ENCODE measurements at places on chromosomes 2 and 18.
A peak's percentile ranks its signal among the peaks of the same experiment; 100 is the strongest.

GRCh38 chr2:233433794-233434193, 79.5 kb downstream of the DGKD start:
- DNase-seq = no peak

GRCh38 chr2:180679693-180680092, 300.7 kb upstream of the UBE2E3 start:
- DNase-seq = no peak

- no peak for DNase-seq
Observed at GRCh38 chr18:29271501-29271900, 1094.6 kb upstream of the CDH2 start.

DNA sequence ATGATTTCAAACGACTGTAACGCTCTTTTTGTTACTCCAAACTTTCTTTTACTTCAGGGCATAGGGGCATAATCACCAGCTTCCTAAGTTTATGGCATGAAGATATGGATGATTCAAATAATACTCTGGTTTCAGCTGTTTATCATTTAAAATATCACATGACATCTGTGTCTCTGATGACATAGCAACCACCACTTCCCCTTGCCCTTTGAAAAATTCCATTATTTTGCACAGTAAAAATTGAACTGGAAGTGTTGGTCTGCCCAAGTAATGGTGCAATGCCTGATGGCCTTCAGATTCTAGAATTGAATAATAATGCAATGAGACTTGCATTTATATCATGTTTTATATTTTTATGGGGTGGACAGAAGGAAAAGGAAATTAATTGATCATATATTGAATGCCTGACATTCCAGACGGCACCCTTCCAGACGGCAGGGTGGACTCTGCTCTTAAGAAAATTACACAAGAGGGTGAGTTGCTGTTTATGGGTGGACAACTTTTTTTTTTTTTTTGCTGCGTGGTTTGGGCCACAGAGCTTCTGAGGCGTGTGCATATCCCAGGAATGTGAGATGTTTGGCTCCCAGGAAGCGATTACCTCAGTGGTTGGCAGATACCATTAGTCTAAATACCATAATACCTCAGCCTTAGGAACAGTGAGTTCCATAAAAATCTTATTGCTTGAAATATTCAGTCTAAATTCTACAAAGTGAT, 101.7 kb upstream of the ZNF521 start:
- peak; percentile 15 for DNase-seq

DNA sequence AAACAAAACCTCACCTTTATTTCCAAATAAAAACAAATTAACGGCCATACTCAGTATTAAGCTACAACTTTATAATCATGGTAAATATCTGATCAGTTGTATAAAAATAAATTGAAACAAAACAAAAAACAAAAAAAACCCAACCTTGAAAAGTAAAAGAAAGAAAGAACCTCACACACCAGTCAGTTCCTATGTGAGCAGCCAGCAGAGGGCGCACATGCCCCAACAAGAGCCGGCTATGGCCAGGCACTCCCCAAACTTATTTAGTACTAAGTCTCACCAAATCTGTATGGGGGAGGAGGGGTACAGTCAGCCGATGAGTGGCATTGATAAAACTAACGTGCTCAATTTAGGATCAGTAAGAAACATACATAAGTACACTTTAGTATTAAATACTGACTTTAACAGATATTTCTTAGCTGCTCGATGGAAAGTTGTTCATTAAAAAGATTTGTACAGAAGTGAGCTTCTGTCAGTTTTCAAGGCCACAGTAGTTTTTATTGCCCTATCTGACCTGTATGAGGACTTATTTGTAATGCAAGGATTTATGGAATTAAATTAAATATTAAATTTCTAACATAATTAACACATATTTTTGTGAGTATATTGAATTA, 172.6 kb downstream of the TCF4 start:
- peak; percentile 67 for DNase-seq

DNA sequence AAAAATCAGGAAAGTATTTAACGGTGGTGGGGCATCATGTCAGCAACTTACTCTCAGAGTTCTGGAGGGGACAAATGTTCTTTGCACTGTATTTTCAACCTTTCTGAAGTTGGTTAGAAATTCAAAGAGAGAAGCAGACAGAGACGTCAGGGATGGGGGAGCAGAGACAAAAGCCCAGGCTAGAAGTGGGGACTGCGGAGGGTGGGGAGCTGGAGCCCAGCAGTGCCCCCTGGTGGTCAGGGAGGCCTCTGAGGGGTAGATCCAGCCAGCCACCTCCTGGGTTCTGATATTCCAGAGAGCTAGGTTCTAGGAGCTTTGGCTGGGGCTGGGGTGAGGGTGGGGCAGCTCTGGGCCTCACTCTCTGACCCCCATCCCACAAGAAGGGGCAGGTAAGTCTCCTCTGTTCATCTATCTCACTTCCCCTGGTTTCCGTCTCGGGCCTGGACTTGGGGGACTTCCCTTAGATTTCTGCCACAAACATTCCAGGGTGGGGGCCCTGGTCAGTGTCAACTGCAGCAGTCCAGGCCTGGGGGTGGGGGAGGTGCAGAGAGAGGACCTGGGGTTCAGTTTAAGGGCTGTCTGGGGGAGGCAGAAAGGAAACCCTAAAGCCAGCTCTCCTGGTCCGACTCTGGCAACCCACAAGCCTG, 8.9 kb downstream of the TNS1 start:
- peak; percentile 51 for DNase-seq

GRCh38 chr2:139064159-139064558, 284.0 kb upstream of the NXPH2 start:
- DNase-seq = no peak

DNA sequence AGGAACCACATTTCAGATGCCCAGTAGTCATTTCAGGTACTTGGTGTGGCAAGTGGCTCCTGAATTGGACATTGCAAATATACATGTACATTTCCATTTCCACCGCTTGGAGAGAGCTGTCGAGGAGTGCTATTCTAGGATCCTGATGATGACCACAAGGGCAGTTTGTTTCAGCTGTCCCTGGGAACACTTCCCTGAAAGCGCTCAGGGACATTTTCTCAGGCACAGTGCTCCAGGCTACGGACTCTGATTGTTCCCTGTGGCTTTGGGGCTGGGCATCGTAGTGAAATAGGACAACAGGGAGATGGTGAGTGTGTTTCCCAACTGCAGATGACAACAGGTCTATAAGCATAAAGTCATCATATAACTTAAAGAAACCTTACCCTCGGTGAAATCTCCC, 3.1 kb downstream of the DBI start:
- no peak for DNase-seq

DNA sequence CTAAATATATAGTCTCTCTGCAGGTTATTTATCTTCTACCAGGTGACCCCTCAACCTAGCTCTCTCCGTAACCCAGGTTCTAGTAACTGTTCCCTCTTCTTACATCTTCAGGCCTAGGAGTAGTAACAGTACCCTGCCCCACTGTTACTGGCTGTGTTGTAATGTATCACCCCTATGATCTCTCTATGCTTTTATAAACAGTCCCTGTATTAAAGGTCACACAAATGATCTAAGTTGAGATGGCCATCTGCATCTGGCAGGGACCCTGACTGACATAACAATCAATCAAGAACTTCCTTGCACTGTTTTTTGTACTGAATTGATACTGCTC, 219.7 kb upstream of the STK17B start:
- DNase-seq = no peak

DNA sequence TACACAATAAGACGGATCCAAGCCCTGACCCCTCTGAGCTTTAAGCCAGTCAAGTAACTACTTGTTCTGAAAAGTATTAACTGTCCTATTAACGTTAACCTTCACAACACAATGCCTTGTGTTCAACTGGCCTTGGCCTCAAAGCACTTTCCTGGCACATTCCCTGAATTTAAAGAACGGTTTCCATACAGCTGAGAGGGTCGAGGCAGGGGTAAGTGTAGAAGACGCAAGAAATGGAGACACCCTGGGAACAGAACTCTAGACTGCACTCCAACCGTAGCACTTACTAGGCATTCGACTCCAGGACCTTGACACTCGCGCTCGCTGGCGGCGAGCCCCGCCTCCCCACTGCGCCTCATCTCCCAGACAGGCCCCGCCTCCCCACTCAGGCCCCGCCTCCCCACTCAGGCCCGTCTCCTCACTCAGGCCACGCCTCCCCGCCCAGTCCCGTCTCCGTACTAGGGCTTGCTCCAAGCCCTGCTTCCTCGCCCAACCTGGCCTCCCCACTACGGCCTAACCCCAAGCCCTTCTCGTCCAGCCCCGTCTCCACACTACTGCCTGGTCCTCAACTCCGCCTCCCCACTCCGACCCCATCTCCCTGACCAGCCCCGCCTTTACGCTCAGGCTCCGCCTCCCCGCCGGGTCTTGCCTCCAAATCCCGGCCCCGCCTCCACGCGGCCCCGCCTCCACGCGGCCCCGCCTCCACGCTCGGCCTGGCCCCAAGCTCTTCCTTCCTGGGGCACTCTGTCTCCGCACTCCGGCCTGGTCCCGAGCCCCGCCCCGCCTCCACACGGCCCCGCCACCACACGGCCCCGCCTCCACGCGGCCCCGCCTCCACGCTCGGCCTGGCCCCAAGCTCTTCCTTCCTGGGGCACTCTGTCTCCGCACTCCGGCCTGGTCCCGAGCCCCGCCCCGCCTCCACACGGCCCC, 887 bp upstream of the TMEM87B start:
- peak; percentile 94 for DNase-seq

DNA sequence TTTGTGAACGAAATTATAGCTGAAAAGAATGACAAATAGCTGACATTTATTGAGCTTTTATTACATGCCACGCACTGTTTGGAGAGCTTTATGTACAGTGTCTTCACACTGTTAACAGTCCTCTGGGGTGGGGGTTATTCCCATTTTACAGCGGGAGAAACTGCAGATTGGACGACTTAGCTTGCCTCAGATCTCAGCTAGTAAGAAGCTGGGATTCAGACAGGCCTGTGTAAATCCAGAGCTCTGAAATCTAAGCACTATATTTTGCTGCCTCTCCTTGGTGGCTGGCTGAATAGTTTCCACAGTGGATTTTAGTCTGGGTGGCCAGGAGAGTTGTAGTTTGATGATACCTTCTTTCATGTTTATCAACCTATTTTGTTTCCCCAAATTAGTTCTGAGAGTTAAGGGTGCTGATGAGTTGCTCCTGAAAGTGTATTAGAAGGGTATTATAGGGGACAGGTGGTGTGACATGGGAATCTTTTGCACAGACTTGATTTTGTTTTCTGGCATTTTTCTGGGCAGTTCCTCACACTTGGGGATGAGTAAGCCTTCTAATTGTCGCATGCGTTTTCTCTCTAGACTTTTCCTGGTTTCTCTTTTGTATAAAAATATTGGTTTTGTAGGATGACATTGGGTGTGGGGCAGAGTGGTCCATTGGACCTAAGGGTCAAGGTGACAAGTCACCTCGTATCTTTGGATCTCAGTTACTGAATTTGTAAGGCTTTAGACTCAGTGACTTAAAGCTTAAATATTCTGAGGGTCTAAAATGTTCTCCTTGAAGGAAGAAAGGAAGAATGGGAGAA, 1.5 kb downstream of the ACSL3 start:
- DNase-seq = no peak

DNA sequence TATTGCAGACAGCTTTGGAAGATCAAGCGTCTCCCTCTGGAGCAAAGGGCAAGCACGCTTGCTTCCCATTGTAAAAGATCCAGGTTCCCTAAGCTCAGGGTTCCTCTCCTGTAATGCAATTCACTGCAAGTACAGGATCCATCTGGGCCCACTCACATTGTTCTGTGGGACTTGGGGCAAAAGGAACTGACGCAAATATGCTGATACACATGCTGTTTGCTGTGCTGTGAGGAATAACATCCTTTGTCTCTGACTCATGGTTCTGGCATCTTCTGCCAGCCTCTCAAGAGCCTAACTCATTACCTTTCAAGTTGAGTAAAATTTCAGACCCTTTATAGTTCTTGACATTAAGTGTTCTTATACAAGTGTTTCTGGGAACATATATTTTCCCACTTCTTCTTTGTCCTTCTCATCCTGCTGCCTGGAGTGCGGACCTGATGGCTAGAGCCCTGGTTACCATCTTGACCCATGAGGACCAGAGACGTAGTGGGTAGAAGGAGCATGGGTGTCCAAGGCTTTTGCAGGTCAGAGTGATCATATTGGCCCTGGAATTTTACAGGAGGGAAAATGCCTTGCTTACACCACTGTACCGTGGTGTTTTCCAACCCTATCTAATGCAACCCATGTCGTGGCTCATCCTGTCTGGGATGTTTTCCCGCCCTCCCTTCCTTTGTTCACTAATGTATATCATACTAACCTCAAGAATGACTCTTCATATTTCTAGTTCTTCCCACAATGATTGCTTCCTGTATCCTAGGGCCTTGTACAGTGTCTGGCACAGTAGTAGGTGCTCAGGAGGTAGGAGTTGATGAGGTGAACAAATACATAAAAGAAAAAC, 145.7 kb upstream of the GLI2 start:
- no peak for DNase-seq

DNA sequence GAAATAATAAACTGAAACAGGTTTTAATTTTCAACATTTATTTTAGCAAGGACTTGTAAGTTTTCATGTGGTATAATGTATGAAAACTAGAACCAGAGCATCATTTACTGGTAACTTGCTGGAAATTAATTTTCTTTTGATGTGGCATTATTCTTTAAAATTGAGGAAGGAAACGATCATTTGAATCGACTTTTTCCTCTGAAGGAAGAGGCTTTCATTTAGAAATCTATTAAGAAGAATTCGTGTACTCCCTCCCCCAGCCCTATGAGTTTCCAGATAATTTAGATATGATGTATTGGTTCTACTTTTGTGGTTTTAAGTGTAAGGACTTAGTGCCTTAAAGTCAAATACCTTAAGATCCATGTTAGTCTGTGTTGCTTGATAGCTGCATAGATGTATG, 2.5 kb downstream of the BABAM2 start:
- DNase-seq = peak; percentile 15

DNA sequence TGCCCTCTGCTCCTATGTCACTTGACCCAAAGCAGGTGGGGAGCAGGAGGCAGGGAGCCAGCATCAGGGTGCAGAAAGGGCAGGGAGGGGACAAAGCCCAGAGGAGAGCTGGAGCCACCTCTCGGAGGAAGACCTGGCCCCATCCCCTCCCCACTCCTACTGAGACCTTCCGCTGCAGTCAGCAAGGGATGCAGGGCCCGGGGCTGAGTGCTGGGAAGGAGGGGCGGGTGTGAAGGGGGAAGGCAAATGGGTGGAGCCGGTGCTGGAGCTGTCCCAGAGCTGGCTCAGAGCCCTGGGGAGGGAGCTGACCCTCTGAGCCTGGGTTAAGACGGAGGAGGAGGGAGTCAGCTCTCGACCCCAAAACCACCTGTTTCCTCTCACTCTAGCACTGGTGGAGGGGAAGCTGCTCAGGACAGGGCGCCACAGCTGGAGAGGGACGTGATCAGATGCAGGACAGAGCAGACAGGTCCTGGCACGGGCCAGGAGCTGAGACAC, 33.8 kb downstream of the HS1BP3 start:
- no peak for DNase-seq

GRCh38 chr18:70991577-70991976, 702.7 kb downstream of the SOCS6 start:
- DNase-seq = no peak

GRCh38 chr2:170253721-170254230, 75.8 kb downstream of the MYO3B start:
- no peak for DNase-seq

- DNase-seq = no peak
Observed at GRCh38 chr2:129462967-129463366, 516.5 kb upstream of the RAB6C start.

Data from inflammatory macrophage (primary cell).